ENCODE measurements at places on chromosomes 2 and 18.

DNA sequence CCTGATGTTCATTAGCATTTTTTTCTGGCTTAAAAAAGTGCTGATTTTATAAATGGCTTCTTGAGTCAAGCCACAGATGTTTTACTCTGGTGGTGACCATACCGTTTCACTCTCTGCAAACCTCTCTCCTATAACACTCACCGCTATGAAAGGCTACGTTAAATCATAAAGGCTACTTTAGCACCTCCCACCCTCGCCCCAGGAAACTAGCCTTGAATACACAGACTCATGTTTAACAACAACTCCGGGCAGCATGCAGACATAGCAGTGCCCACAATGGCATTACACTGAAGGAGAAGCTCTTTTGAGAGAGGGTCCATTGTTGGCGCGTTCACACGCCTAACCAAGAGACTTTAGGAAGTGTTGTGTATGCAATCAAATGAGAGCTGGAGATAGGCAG lies 5.6 kb downstream of the MYT1L start:
- DNase-seq: peak; percentile 92

DNA sequence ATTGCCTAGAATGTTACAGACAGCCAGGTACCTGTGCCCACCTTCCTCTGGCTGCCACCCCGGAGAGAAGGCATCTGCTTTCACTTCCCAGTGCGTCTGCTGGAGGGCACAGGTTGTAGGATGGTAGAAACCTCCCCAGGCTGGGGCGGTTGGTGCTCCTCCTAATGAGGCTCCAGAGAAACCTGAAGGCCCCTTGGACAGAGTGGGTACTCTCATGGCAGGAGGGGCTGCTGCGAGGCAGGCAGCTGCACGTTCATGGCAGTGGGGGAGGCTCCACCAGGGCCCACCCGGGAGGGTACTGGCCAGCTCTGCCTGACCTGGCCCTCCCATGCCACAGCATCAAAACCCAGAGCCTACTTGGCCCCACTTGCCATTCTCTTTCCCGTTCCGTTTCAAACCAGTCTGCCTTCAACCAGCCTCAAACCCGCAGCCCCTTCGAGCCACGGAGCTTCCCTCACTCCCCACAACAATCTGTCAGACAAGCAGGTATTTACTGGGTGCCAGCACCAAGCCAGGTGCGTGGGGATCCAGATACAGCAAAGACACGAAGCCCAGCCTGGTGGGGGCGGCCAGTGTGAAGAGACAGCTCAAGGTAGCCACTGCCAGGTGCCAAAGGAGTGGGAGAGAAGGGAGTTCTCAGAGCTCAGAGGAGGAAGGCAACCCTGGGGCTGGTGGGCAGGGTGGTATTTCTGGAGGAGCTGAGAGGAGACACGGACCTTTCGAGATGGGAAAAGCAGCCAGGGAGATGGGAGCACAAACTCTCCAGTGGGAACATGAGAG lies 229.6 kb downstream of the LOXHD1 start:
- no peak for DNase-seq

DNA sequence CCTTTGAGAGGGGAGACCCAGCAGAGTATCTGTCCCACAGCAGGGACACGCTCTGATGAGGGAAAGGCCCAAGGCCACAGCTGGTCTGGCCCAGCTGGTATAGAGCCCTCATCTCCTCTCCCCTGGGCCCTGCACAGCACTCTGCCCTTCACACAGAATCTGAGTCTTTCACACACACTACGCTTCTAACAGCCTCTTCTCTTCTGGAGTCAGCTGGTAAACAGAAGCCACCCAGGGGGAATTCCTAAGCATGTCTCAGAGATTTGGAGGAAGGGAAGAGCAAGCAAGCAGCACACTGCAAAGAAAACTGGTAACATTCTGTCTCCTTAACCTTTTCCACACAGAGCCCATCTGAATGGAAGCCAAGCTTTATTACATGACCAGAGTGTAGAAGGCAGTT lies 121.1 kb upstream of the ACAA2 start:
- no peak for DNase-seq

DNA sequence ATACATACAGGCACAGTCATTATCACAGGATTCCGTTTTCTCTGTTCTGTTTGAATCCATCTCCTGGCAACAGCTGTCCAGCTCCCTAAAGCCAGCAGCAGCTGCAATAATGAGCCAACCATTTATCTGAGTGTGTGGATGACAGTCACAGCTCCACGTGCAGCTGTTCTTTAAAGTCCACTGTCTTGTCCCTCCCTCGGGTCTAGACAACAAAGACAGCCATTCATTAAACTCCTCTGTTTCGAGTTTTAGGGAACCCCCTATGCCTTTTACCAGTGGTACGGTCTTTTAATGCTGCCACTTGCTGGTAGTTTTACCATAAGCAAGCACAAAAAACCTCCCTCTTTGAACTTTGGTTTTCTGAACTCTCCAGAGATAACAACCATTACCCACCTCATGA lies 16.0 kb upstream of the MSGN1 start:
- DNase-seq: no peak

DNA sequence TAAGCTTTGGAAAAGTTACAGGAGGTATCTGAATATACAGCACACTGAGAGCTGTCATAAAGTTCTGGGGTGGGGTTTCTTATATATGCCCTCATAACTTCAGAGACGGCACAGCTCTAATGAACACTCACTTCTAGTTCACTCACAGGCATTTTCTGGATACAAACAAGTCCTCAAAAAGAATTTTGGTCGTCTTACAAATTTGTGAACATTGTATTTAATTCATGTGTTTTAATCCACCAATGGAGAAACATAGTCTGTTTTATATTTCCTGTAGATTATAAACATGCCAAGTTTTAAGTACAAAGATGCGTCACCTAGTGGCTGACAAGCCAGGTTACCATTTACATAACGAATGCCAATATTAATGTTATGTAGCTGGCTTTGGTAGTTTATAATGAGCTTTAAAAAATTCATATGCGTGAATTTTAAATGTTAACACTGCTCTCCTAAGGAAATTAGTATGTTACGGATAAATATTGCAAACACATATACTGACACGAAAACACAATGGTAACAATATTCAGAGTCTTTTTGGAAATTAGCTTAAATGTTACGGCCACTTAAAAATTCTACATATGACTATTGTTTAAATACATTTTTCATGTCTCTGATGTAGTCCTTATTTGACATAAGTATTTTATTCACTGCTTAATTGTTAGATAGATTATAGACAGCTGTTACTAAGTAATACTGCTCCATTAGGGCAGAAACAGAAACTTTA lies 2.5 kb downstream of the COL3A1 start:
- DNase-seq: no peak

- no peak for DNase-seq
Observed at GRCh38 chr2:232038251-232038880, 76.9 kb downstream of the DIS3L2 start.

DNA sequence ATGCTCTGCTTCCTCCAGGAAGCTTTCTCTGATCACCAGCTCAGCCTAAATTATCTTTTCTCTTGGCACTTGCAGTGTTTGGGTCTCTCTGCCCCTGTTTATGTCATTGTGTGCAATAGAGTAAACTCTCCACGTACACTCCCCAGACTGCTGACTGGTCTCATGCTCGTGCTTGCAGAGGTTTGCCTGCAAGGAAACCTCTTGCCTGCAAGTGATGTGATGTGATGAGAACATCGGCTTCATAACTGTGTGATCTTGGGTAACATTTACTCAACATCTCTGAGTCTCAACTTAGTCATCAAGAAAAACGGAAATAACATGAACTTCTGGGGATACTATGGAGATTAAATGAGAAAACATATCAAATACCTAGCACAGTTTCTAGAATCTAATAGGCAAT lies 92.3 kb downstream of the BIN1 start:
- DNase-seq: no peak

DNA sequence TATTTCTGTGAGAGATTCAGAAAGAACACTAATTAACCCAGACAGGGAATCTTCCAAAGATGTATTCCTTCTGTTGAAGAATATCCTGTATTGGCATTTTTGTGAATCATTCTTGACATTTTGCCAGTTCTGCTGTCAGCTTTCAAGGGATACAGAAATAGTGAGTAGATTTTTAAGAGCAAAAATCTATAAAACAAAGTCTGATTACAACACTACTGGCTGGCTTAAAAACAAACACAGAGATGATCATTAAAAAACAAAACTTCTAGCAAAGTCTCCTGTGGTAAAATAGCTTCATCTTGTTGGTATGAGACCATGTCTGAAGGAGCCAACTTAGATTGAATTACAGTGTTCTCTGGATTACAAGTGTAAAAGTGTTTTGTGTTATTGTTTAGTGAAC lies 866.3 kb upstream of the KLHL29 start:
- DNase-seq: no peak
